NCI-H1694 treated with DMSO at 0.1 percent for 48 hours (cell line): ENCODE measurements at places on chromosomes 2 and 18.

- no peak for DNase-seq
Observed at GRCh38 chr2:172667581-172668325, 67.9 kb upstream of the RAPGEF4 start.

- peak; percentile 65 for DNase-seq
Observed at GRCh38 chr2:155026651-155027174, 328.2 kb downstream of the KCNJ3 start.

GRCh38 chr18:3350566-3351527 lies 88.9 kb downstream of the MYL12B start:
- DNase-seq, result no peak

GRCh38 chr2:127705391-127706065 lies 4.2 kb downstream of the SFT2D3 start:
- no peak for DNase-seq
